ENCODE measurements at places on chromosomes 4 and X. TPM values are rescaled to one million over a fixed set of nuclear protein-coding genes. Genes with fewer than 3 reads are reported as not detected.

DNA sequence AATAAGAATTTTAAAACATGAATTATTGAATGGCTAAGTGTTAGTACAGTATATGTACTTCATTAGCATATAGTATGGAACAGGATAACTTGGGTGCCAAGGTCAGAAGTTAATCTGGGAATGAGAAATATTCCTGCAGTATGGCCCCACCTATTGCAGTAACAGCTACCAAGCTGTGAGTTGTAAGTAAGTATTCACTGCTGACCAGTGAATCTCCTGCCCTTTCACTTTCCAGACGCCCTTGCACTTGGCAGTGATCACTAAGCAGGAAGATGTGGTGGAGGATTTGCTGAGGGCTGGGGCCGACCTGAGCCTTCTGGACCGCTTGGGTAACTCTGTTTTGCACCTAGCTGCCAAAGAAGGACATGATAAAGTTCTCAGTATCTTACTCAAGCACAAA is 105.1 kb downstream of the NFKB1 start:
- no peak overlapping the region for H3K4me3 ChIP-seq
- H3K27me3 ChIP-seq = no peaks in the 10 kb centered on the region
- H3K36me3 ChIP-seq = peaks cover 7% of the 10 kb centered on the region
- DNase-seq = no peak
- H3K4me1 ChIP-seq = no peaks in the 10 kb centered on the region

GRCh38 chr4:70183168-70183939 is 12.2 kb upstream of the ODAM start:
- no peak for DNase-seq
- no peaks in the 10 kb centered on the region for H3K4me1 ChIP-seq
- no peak overlapping the region for H3K4me3 ChIP-seq
- no peaks in the 10 kb centered on the region for H3K36me3 ChIP-seq
- no peak overlapping the region for H3K27ac ChIP-seq

DNA sequence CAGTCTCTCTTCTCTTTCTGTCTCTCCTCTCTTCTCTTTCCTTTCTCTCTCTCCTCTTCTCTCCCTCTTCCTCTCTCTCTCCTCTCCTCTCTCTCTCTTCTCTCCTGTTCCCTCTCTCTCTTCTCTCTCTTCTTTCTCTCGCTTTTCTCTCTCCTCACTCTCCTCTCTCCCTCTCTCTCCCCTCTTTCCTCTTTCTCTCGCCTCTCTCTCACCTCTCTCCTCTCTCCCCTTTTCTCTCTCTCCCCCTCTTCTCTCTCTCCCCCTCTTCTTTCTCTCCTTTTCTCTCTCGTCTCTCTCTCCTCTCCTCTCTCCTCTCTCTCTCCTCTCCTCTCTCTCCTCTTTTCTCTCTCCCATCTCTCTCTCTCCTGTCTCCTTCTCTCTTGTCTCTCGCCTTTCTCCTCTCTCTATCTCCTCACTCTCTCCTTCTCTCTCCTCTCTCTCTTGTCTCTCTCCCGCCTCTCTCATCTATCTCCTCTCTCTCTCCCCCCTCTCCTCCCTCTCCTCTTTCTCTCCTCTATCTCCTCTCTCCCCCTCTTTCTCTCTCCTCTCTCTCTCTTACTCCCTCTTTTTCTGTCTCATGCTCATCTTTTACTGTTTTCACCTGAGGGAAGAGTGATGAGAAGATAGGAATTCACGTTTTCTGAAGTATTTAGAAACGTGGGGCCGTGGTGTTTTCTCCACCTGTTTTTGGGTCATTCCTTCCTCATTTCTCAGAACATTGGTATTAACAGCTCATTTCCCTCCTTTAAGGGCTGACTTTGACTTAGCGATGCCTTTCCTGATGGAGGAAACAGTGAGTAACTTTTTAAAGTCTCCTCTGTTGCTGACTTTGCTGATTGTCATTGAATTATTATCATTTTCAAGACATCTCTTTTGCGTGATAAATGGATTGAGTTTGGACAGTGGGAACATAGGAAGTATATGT is 80.6 kb upstream of the CD99 start:
- no peak for DNase-seq
- H3K27me3 ChIP-seq = no peaks in the 10 kb centered on the region
- H3K4me3 ChIP-seq = peak overlapping the region; percentile 86
- no peaks in the 10 kb centered on the region for H3K4me1 ChIP-seq
- no peak overlapping the region for H3K27ac ChIP-seq

The CYSLTR1 gene
- total RNA-seq = 0.19 TPM

GRCh38 chrX:130120321-130120731 is 10.0 kb upstream of the ELF4 start:
- no peaks in the 10 kb centered on the region for H3K4me1 ChIP-seq
- H3K27ac ChIP-seq = no peak overlapping the region
- DNase-seq = no peak
- H3K27me3 ChIP-seq = no peaks in the 10 kb centered on the region

DNA sequence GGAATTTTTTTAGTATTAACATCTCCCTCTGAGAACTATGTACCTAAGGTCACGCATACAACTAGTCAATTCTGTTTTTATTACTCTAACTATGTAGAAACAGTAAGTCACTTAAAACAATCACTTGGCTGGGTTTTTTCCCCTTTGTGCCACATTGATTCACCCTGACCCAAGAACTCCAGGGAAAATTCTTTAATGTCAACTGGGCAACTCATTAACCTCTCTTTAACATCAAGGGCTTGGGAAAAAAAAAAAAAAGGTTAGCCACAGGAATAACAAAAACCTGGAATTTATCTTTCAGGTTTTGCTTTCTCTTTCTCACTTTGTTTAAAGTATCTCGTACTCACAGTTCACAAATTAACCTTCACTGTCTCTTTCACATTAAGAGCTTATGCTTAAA is 8.1 kb downstream of the RPL9 start:
- H3K4me3 ChIP-seq = no peak overlapping the region
- H3K27me3 ChIP-seq = no peaks in the 10 kb centered on the region
- H3K36me3 ChIP-seq = peaks cover 39% of the 10 kb centered on the region
- peaks cover 11% of the 10 kb centered on the region for H3K4me1 ChIP-seq
- H3K27ac ChIP-seq = no peak overlapping the region

DNA sequence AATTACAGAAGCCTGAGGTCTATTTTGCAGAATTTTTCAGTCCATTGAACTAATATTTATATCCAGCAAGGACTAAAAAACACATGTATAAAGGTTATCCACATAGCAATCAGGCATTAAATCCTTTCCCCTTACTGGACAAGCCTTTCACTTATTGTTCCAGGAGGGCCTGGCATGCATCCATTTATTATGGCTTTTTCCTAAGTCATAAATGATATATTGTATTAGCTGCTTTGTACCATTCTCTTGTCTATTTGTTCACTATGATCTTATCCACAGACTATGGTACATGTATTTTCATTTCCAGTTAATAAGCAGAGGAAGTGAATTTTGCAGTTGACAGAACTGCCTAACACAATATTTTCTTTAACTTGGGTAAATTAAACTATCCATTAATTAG is 105.4 kb upstream of the ANK2 start:
- no peak overlapping the region for H3K27ac ChIP-seq
- no peaks in the 10 kb centered on the region for H3K4me1 ChIP-seq
- no peak for DNase-seq
- H3K27me3 ChIP-seq = peaks cover 8% of the 10 kb centered on the region

- H3K27me3 ChIP-seq = no peaks in the 10 kb centered on the region
- H3K36me3 ChIP-seq = no peaks in the 10 kb centered on the region
- peak; percentile 68 for DNase-seq
- no peaks in the 10 kb centered on the region for H3K4me1 ChIP-seq
- H3K27ac ChIP-seq = peak overlapping the region; percentile 82
These were observed 1.1 kb downstream of the HSPA4L start for GRCh38 chr4:127783026-127783769.

DNA sequence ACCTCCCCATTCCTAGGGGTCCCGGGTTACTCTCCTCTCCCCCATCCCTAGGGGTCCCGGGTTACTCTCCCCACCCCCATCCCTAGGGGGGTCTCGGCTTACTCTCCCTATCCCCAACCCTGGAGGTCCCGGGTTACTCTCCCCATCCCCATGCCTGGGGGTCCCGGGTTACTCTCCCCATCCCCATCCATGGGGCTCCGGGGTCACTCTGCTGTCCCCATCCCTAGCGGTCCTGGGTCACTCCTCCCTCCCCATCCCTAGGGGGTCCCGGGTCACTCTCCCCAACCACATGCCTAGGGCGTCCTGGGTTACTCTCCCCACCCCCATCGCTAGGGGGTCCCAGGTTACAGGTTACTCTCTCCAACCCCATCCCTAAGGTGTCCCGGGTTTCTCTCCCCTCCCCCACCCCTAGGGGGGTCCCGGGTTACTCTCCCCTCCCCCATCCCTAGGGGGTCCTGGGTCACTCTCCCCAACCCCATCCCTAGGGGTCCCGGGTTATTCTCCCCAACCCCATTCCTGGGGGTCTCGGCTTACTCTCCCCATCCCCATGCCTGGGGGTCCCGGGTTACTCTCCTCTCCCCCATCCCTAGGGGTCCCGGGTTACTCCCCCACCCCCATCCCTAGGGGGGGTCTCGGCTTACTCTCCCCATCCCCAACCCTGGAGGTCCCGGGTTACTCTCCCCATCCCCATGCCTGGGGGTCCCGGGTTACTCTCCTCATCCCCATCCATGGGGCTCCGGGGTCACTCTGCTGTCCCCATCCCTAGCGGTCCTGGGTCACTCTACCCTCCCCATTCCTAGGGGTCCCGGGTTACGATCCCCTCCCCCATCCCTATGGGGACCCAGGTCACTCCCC is 821 bp downstream of the ASMTL start:
- DNase-seq = peak; percentile 63
- H3K27me3 ChIP-seq = no peaks in the 10 kb centered on the region
- no peaks in the 10 kb centered on the region for H3K36me3 ChIP-seq
- peak overlapping the region; percentile 70 for H3K4me3 ChIP-seq
- no peak overlapping the region for H3K27ac ChIP-seq

DNA sequence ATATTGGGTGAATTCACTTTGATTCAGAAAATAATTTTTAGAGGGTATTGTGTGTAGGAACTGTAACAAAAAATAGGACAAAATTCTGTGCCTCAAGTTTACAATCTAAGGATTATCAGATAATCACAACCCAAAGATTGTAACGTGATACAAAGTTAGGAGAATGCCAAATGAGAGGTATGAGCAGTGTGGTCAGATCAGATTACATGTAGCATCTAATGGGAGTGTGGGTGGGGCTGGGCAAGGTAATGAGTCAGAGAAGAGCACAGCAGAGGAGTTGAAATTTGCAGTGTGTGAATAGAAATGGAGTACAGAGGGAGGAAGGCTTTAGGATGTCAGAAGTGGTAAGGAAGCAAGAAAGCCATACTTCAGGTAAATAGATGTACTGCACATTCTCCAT is 103.4 kb upstream of the TEX13A start:
- no peaks in the 10 kb centered on the region for H3K4me1 ChIP-seq
- H3K36me3 ChIP-seq = no peaks in the 10 kb centered on the region
- H3K27me3 ChIP-seq = no peaks in the 10 kb centered on the region
- H3K4me3 ChIP-seq = no peak overlapping the region
- no peak for DNase-seq

The TNMD gene
- total RNA-seq = not detected

- no peak overlapping the region for H3K4me3 ChIP-seq
- no peak overlapping the region for H3K27ac ChIP-seq
- no peaks in the 10 kb centered on the region for H3K36me3 ChIP-seq
- H3K4me1 ChIP-seq = peaks cover 16% of the 10 kb centered on the region
These were observed 25.8 kb downstream of the USP9X start for GRCh38 chrX:41110801-41111625.

DNA sequence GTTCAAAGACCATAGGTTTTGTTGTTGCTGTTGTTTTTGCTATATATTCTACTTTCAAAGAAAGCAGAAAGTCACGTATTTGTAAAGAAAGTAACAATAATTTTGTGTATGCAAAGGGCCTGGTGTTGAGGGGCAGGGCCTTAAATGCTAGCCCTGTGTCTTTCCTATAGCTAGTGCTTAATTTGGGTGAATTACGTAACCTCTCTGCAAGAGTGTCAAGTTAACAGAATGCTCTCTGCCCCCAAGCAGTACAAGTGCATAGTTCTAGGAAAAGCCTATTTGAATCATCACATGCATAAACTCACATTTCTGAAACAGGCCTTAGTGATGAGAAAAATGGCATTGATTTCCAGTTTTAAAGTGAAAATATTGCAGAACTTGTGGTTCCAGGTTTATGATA is 663.6 kb downstream of the STIM2 start:
- no peak overlapping the region for H3K27ac ChIP-seq
- no peak for DNase-seq
- no peaks in the 10 kb centered on the region for H3K36me3 ChIP-seq
- H3K4me1 ChIP-seq = no peaks in the 10 kb centered on the region
- no peak overlapping the region for H3K4me3 ChIP-seq

GRCh38 chr4:145808021-145808650 is 128.2 kb downstream of the C4orf51 start:
- H3K27me3 ChIP-seq = no peaks in the 10 kb centered on the region
- no peaks in the 10 kb centered on the region for H3K4me1 ChIP-seq
- no peak for DNase-seq
- no peak overlapping the region for H3K4me3 ChIP-seq
- H3K36me3 ChIP-seq = no peaks in the 10 kb centered on the region

The CT45A3 gene
- not detected for total RNA-seq

- H3K4me3 ChIP-seq = no peak overlapping the region
- DNase-seq = no peak
- H3K36me3 ChIP-seq = no peaks in the 10 kb centered on the region
- H3K4me1 ChIP-seq = no peaks in the 10 kb centered on the region
- H3K27me3 ChIP-seq = no peaks in the 10 kb centered on the region
- H3K27ac ChIP-seq = no peak overlapping the region
These were observed 82.5 kb downstream of the PJA1 start for GRCh38 chrX:69082753-69083150.

GRCh38 chr4:81405900-81406401 is 65.8 kb downstream of the RASGEF1B start:
- H3K27ac ChIP-seq = no peak overlapping the region
- no peaks in the 10 kb centered on the region for H3K4me1 ChIP-seq
- H3K4me3 ChIP-seq = no peak overlapping the region
- H3K36me3 ChIP-seq = no peaks in the 10 kb centered on the region

The DGKK gene
- not detected for total RNA-seq

Data from pancreas (tissue), 10 donors.